ENCODE measurements at places on chromosomes 5 and 9. TPM values are rescaled to one million over a fixed set of nuclear protein-coding genes. Genes with fewer than 3 reads are reported as not detected.

SOWAHA gene
- not detected for total RNA-seq

PRRX2 gene
- not detected for total RNA-seq

NCS1 gene
- 0.12 TPM for total RNA-seq

GRCh38 chr9:21872696-21873095, 70.3 kb downstream of the MTAP start:
- H3K4me1 ChIP-seq, result no peaks in the 10 kb centered on the region
- no peak overlapping the region for H3K27ac ChIP-seq
- DNase-seq, result no peak
- H3K4me3 ChIP-seq, result no peak overlapping the region
- peaks cover 3% of the 10 kb centered on the region for H3K36me3 ChIP-seq

DNA sequence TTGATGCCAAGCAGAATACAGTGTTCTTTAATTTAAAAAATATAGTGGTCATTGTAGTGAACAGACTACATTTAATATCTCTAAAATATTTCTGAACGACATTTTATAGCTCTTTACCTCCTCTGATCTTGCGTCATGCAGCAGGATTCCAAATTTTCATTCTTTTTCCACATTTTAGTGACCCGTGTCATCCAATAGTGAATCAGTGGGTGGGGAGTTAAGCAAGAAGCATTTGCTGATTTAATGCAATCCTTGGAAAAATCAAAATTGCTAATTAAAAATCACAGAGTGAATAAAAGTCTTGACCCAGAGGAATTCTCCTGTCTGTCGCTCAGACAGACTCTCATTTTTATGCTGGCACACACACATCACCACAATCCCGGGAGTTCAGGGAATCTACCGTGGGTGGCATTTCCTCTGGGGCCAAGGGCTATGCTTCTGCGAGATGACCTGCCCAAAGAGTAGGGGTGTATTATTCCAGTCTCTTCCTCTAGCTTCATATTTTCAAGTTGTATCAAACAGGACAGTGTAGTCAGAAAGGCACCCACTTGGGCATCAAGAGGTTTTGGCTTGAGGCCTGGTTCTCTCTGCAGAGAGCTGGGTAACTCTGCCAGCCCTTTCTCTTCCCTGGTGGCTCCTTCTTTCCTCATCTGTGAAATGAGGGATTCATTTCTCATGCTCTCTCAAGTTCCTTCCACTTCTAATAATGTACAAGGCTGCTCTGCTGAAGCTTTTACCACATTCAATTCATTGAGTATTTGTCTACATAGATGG, 24.8 kb upstream of the OTP start:
- H3K4me1 ChIP-seq, result no peaks in the 10 kb centered on the region
- H3K27me3 ChIP-seq, result peaks cover 28% of the 10 kb centered on the region
- DNase-seq, result no peak
- H3K27ac ChIP-seq, result no peak overlapping the region
- H3K36me3 ChIP-seq, result peaks cover 2% of the 10 kb centered on the region
- H3K4me3 ChIP-seq, result no peak overlapping the region

DNA sequence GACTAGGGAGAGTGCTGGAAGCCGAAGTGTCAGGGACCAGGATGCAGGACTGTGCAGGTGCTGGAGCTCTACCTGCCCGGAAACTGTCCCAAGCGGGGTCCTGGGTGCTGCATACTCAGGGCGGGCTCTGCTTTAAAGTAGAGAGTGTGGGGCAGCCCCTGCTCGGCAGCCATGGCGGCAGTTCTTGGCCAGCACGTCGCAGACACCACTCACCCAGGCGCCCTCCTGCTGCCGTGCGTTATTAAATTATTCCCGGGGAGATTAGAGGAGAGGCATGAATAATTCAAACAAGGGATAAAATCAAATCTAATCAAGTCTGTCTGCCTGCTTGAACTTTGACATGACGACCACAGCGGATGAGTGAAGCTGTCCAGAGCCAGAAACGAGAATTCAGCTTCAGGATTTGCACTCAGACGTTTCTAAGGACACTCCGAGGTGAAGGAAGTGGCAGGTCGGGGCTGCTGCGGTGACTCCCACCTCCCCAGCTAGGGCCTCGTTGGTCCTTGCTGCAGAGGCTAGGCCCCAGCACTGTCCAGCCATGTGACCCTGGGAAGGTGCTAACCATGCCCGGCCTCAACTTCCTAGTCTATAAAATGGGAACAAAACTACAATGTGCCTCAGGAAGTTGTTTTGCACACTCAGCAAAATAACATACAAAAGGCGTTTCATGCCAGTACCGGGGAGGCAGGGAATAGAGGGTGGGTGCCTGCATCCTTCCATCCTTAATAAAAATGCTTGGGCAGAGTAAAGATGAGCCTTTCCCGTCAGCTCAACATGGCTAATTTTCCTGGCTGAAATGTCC, 91.3 kb upstream of the ADAMTS2 start:
- no peaks in the 10 kb centered on the region for H3K4me1 ChIP-seq
- H3K27me3 ChIP-seq, result peaks cover 19% of the 10 kb centered on the region
- peaks cover 2% of the 10 kb centered on the region for H3K36me3 ChIP-seq
- no peak overlapping the region for H3K27ac ChIP-seq

DNA sequence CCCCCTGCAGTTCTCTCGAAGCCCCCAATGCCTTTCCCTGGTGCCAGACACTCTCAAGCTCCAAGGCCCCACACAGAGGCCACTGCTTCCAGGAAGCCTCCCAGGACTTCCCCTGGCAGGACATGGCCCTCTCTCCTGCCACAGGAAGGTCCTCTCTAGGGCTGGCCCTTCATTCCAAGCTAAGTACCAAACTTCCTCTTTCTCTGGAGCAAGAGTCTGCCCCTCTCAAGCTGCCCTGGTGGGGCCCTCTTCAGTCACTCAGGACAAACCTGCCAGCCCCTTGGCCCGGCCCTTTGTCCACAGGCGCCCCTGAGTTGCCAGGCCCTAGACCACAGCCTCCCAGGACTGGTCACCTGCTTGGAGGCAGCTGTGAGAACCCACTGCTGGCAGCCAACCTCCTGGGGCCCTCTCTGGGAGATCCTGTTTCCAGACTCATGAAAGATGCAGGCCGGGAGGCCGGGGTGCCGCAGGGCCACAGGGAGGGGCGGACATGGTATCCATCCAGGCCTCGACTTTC, 6.6 kb downstream of the NINJ1 start:
- H3K4me1 ChIP-seq, result peaks cover 60% of the 10 kb centered on the region
- no peak for DNase-seq
- H3K4me3 ChIP-seq, result peak overlapping the region; percentile 67
- H3K36me3 ChIP-seq, result no peaks in the 10 kb centered on the region
- H3K27ac ChIP-seq, result peak overlapping the region; percentile 87

SNX24 gene
- 7.7 TPM for total RNA-seq

DNA sequence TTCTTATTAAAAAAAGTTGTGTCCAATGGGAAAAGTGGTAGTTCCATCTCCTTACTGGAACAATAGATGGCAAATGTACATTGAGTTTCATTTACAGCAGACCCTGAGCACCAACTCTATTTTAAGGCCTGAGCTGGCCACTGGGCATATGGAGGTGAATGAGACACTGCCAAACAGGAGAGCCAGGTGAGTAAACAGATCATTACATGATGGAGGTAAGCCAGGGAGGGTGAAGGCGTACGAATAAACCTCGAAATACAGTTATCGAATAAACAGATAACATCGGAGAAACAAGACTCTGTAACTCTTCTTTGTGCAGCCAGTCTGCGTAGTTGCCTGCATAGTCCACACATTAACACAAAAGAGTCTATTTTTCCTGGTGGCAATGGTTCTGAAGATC, 446.4 kb upstream of the KLF4 start:
- H3K4me1 ChIP-seq, result no peaks in the 10 kb centered on the region
- no peak for DNase-seq
- H3K4me3 ChIP-seq, result no peak overlapping the region
- H3K27ac ChIP-seq, result no peak overlapping the region
- no peaks in the 10 kb centered on the region for H3K36me3 ChIP-seq

DNA sequence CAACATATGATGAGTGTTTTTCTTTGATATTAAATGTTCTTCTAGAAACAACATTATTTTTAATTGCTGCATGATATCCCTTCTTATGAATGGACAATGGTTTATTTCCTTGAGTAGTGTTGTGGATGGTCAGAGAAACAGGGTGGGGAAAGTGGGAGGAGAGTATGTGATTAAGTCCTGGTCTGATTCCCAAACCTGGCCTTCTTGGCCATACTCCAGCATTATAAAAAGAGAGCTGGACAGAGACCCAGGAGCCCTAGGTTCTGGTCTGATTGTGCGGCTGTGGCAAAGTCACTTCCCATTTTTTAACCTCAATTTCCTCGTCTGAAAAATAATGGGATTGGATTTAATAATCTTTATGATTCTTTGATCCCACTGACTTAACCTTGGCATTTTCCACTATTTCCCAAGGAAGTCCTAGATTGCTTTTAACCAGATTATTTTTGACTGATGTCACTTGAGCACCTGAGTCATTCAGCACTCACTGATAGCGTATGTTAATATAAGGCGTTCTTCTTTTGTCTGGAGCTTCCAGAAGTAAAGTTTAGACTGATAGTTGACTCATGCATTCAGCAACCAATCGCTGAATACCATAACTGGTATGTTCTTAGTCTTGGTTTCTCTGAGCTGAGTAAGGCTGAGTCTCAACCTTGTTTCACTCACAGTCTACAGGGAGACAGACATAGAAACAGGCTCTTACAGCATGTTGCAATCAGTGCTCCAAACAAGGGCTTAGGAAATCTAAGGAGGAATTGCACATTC, 26.2 kb downstream of the OSMR start:
- DNase-seq, result no peak
- peaks cover 2% of the 10 kb centered on the region for H3K36me3 ChIP-seq
- no peaks in the 10 kb centered on the region for H3K4me1 ChIP-seq
- H3K4me3 ChIP-seq, result no peak overlapping the region
- H3K27me3 ChIP-seq, result peaks cover 60% of the 10 kb centered on the region

EXOC3 gene
- 71.3 TPM for total RNA-seq

SLC4A9 gene
- total RNA-seq, result not detected

GRCh38 chr5:16565118-16565517, 51.7 kb downstream of the RETREG1 start:
- H3K27ac ChIP-seq, result peak overlapping the region; percentile 72
- no peak for DNase-seq
- H3K4me1 ChIP-seq, result peaks cover 27% of the 10 kb centered on the region
- no peak overlapping the region for H3K4me3 ChIP-seq
- H3K36me3 ChIP-seq, result peaks cover 12% of the 10 kb centered on the region

DNA sequence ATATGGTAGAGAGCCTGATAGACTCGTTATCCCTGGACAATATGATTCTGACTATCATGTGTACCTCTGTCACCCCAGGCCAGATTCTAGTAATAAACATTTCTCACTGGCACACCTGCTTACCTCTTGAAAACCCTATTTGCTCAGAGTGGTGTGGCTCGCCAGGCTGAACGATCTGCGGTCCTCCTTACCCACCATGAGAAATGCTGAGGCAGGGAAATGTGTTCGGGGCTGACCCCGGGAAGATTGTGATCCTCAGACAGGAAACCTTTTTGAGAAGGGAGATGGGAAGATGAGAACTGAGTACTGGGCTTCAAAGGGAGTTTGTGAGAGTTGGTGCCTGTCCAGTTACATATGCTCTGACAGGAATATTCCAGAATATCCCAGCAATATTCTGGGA, 10.7 kb upstream of the PRXL2C start:
- H3K4me1 ChIP-seq, result peaks cover 2% of the 10 kb centered on the region
- H3K4me3 ChIP-seq, result no peak overlapping the region
- DNase-seq, result no peak
- peaks cover 15% of the 10 kb centered on the region for H3K27me3 ChIP-seq

DNA sequence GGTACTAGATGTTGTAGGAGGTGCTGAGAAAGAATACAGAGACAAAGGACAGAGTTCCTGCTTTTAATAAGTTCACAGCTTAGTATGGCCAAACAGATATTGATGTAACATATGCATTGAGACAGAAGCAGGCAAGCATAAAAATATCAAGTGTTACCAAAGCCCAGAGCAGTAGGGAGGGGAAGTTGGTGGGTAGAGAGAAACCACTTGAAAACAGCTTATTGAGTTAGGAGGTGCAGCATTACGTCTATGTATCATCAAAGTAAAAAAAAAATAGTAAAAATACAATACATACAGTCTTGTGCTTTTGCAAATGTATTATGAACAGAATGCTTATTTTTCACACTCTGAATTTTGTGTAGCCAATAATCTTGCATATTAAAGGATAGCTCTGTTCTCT, 441.8 kb upstream of the SGCD start:
- H3K4me3 ChIP-seq, result no peak overlapping the region
- no peaks in the 10 kb centered on the region for H3K36me3 ChIP-seq
- no peaks in the 10 kb centered on the region for H3K4me1 ChIP-seq

DNA sequence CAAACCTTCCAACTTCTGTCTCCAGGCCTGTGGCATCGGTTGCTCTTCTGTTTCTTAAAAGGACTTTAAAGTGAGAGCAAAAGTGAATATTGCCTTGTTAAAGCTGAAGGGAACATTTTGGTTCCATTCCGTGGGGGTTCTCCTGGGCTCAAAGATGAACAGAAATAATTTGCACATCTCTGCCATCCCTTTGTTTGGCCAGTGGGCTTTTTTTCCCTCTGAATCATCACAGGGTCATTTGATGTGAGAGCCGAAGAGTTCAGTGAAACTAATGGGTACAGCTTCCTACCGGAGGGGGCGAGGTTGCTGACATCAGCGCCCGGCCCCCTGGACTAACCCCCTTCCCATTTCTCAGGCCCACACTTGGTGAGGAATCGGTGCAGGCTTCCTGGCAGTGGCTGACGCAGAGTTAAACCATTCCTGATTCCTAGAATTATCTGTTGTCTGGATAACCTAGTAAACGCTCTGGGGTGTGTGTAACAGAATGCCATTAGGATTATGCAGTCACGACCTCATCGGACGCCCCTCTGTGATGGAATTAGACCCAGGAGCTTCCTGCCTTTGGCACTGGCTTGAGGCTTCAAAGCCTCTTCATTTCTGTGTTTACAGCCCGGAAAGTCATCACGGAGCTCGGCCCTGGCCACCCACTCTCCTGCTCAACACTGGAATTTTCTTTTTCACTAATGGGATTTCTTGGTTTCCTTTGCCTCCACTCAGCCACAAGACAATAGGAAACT, 61.6 kb upstream of the RPL26L1 start:
- DNase-seq, result no peak
- peaks cover 11% of the 10 kb centered on the region for H3K36me3 ChIP-seq
- H3K27ac ChIP-seq, result peak overlapping the region; percentile 87
- H3K4me3 ChIP-seq, result peak overlapping the region; percentile 33

ALDH1A1 gene
- total RNA-seq, result 0.16 TPM

SPAG8 gene
- total RNA-seq, result 0.81 TPM

DNA sequence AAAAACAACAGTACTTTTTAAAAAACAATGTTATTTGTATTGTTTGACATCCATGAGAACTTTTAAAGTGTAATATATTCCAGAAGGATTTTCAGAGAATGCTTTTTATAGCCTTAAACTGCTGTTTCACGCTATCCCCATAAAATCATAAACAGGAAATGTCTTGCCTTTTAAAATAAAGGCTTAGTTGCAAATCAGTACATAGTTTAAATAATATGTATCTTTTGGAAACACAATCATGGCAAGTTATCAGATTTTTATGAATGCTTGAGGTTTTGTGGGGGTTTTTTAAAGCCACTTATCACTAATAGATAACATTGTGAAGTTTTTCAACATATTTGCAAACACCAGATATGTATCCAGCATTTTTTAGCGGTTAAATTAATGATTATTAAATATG, 37.2 kb upstream of the F2RL2 start:
- no peak overlapping the region for H3K27ac ChIP-seq
- peaks cover 14% of the 10 kb centered on the region for H3K4me1 ChIP-seq
- no peak for DNase-seq
- H3K36me3 ChIP-seq, result peaks cover 25% of the 10 kb centered on the region

All from T-helper 17 cell (primary cell).